ENCODE measurements at places on chromosomes 5 and 9.

GRCh38 chr9:103658156-103658555, 436.0 kb upstream of the SMC2 start:
- no peak for DNase-seq

DNA sequence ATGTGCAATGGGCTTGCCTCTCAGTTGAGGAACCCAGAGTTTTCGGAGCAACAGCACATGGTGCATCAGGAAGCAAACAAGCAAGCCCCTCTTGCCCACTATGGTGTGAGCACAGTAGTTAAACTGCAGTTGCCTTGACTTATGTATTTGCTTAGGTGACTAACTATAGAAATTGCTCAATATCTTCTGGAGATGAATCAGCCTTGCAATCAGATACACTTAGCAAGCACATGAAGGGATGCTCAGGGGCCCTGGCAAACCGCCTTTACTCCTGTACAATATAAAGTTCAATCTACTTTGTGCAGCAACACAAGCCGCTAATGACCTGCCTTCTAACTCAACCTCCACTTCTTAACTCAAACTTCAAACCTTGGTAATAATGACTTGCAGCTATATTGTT, 581.7 kb upstream of the RIOK2 start:
- peak; percentile 6 for DNase-seq

GRCh38 chr9:87372356-87372851, 125.3 kb upstream of the DAPK1 start:
- DNase-seq = no peak

DNA sequence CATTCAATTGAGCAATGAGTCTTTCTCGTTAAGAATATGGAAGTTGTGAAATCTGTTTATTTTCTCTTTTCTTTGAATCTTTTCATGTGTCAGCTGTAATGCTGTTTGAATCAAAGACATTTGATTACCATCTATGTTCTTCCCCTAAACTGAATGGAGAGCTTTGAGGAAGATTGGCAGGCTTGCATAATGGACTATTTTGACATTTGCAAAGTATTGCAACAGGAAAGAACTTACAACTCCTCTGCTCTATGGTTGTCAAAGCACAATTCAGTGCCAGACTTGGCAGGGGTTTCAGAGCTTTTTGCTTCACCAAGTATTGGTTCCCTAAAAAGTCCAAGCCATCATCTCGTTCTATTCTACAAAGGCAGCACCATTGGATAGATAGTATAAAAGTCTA, 549.0 kb upstream of the NUDT12 start:
- DNase-seq = peak; percentile 95

- DNase-seq = no peak
Measured at GRCh38 chr5:132458651-132459030, 31.9 kb downstream of the IRF1 start.

GRCh38 chr5:39216631-39217030, 2.7 kb downstream of the FYB1 start:
- DNase-seq = no peak

- no peak for DNase-seq
Measured at GRCh38 chr5:169838688-169839087, 141.6 kb downstream of the INSYN2B start.

DNA sequence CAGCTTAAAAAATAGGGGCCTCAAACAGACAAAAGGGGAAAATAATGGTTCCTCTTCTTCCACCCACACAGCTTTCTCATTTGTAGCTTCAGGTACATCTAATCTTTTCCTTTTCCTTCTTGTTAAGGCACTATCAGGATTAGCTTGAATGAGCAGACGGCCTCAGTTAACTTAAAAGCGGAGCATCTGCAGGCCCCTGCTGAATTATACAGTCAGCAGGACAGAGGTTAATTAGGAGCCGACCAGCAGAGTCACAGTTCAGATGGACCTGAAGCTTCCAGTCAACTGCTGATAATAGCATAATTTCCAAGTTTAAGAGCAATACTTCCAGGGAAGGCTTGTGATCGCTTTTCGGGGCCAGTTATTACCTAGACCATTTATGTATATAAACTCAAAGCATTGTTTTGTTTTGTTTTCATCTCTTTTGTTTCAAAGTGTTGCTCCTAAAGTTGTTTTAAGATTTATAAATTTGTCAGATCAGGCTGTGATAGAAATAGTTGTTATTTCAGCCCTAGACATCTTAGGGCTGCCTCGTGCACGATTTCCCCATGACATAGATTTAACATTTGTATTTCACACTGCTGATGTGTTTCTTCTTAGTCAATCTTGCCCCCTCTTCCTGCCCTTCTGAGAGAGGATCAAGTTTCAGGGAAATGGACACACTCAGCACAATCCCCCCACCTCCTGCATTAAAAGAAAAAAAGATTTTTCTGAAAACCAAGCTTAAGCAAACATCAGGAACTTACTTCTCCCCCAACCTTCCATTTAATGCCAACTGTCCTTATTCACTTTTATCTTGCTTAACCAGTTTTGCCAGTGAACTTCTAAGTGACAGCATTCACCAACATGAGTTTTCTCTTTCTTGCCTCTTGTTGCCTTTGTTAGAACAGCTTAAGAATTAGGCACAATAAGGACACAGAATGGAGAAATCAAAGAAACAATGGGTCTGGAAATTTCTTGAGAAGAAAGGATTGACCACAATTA, 449.8 kb downstream of the ARHGEF28 start:
- no peak for DNase-seq

DNA sequence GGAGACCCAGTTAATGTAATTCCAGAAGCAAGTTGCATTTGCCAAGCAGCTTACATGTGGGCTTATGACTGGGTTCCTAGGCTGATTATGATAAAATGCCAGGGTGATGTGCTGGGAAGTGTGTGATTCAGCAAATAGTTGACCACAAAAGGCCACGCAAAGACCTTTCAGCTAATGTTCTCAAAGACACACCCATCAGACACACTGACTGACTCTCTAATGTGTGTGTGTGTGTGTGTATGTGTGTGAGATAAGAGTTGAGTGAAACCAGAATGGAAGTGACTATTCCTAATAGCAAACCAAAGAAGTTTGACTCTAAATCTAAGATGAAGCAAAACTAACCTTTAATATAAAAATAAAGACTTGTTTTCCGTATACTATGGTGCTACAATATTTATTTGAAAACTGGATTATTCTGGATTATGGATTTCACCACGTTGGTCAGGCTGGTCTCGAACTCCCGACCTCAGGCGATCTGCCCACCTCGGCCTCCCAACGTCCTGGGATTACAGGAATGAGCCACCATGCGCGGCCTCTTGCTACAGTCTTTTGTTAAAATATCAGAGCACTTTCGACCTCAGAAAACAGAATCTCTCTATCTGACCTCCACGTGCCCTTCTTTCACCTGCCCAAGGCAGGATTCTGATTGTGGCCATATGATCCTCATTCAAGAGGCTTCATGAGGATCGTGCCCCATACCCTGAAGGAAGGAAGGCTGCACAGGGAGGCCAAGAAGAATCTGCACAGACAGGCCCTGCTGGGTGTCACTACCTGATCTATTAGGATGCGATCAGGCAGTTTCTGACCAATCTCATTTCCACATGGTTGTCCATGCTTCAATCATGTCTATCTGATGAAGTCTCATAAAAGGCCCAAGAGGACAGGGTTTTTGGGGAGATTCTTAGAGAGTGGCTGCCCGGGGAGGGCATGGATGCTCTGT, 75.6 kb downstream of the USP20 start:
- DNase-seq = peak; percentile 60

GRCh38 chr5:95731571-95732554, 727 bp downstream of the RHOBTB3 start:
- DNase-seq = peak; percentile 29

DNA sequence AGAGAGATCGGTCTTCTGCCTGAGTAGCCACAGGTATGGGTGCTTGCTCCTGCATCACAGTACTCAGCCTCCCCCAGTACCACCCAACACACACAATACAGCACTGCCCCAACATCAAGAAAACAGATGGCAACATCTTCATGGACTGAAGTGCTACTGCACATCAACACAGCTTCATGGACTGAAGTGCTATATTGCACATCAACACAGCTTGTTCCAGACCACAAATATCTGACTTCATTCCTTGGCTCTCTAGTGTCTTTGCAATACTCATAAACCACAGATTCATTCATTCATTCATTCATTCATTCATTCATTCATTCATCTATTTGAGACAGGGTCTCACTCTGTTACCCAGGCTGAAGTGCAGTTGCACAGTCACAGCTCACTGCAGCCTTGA, 31.1 kb upstream of the PCA3 start:
- DNase-seq = no peak

DNA sequence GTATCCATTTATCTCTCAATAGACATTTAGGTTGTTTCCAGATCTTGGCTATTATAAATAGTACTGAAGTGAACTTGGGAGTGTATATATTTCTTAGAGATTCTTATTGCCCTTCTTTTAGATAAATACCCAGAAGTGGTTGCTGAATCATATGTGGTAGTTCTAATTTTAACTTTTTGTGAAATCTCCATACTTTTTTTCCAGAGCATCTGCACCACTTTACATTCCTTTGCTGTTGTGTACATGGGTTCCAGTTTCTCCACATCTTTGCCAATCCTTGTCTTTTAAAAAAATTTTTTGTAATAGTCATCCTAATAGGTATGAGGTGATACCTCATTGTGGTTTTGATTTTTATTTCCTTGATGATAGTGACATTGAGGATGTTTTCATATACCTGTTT, 303.7 kb downstream of the CCDC171 start:
- DNase-seq = no peak

DNA sequence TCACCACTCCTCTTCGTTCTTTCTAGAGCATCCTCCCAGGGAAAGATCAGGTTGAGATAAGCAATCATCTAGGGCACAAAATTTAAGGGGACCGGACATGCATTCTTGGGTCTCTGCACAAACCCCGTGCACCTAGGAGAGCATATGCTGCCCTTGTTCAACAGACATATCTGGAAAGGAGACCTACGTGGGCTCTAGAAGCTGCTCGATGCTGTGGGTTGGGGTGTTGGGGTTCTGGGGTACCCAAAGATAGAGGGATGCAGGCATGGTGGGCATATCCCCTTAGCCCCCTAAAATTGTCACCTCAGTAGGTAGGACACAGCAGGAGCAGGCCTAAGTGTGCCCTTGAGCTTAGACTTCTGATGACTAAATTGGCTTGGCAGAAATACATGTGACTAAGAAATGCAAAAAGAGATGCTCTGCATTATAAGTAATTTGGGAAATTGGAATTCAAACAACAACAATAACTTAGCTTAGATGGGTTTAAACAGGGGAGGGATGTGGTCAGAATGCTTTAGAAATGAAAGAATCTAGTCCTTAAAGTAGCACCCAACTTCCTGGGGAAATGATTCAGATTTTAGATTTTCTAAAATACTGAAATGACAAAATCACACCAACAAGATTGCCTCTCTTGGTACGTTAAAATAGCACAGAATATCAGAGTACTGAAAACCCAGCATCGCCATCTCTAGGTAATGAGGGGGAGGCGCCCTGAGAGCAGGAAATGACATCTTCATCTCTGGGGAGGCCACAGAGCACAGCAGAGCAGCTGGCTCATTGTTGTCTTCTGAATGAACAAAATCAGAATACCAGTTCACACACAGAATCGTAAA, 172.3 kb downstream of the GNA14 start:
- no peak for DNase-seq

DNA sequence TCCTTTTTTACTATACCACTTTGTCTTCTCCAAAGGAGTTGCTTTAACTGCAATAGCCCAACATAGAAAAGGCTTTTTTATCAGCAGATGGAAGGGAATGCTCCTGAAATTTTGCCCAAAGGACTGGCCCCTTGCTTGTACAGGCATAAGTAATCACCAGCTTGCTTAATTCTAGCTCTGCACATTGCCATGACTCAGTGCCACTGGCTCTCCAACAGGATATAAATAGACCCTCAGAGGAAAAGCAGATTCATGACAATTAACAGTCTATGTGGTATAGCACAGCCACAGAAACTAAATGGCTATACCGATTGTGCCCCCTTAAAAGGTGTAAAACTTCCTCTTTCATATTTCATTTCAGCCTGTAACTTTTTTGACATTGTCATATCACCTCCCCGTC, 227.0 kb downstream of the ZNF608 start:
- DNase-seq = peak; percentile 95

DNA sequence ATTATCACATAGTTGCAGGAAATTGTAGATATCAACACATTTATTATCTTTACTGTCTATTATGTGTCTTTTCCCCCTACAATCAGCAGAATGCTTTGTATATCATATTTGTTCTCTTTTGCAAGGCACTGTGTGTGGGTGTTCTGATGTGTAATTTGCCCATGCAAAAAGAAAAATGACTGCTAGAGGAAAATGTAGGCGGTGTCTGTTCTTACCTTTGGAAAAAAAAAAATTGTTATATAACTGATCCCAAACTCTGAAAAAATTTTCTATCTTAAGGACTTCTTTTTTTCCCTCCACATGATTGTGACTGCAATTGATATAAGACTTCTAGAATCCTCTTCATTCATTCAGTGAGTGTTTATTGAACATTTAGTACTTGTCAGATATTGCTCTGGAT, 24.5 kb downstream of the MRPS30 start:
- DNase-seq = no peak

DNA sequence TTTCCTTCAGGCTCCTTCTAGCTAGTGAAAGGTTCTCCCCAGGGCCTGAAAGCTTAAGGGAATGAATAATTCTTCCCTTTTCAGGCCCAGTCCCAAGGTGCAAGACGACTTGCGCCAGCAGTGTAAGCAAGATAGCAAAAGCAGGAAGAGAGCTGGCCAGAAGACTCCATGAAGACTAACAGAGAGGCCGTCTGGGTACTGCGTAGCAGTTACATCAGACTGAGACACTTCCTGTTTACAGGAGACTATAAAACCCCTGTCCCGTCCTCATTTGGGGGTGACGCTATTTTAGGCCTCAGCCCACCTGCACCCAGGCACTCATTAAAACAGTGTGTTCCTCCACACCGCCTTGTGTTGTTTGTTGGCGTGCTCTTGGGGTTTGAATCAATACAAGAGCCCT, 90.7 kb upstream of the MOCS2 start:
- peak; percentile 47 for DNase-seq

GRCh38 chr9:113042884-113043657, 13.5 kb downstream of the ZFP37 start:
- DNase-seq = peak; percentile 3

DNA sequence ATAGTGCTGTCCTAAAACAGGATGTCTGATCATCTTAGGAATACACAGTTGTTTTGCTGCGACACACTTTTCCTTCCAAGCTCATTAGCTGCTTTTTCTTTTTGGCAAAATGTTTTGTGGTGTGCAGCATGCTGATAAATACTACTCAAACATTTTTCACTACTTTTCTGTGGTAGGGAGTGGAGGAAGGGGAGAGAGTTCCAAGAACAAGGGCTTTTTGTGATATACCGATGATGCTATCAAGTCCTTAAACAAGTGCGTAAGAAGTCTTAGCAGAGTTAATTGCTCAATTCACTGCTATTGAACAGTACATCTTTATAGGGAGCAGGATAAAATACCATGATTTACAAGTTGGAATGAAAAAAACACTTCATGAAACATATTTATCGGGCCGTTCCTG, 23.6 kb upstream of the TEK start:
- no peak for DNase-seq

DNA sequence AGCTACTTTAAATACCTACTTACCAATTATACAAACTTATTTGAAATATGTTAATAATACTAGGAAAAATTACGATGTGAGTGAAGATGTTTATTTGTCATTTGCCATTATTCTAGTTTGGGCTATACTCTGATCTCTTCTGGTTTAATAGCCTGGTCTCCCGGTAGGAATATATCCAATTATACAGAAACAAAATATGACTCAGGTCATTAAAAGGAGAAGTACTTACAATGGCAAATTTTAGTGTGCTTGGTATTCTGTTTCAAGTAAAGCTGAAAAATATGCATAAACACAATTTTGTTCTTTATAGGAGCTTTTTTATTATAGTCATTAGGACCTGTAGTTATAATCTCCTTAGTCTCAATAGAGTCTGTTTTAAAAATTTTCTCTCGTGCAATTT, 176.8 kb downstream of the SLCO4C1 start:
- no peak for DNase-seq
